Hematopoietic multipotent progenitor cell treated with erythropoietin and hydrocortisone succinate and interleukin-3 and kit ligand, for 8 days (in vitro differentiated cells): ENCODE measurements at places on chromosomes 5 and 9.

- no peak for DNase-seq
These were observed 29.6 kb downstream of the ANKDD1B start for GRCh38 chr5:75640826-75641225.

DNA sequence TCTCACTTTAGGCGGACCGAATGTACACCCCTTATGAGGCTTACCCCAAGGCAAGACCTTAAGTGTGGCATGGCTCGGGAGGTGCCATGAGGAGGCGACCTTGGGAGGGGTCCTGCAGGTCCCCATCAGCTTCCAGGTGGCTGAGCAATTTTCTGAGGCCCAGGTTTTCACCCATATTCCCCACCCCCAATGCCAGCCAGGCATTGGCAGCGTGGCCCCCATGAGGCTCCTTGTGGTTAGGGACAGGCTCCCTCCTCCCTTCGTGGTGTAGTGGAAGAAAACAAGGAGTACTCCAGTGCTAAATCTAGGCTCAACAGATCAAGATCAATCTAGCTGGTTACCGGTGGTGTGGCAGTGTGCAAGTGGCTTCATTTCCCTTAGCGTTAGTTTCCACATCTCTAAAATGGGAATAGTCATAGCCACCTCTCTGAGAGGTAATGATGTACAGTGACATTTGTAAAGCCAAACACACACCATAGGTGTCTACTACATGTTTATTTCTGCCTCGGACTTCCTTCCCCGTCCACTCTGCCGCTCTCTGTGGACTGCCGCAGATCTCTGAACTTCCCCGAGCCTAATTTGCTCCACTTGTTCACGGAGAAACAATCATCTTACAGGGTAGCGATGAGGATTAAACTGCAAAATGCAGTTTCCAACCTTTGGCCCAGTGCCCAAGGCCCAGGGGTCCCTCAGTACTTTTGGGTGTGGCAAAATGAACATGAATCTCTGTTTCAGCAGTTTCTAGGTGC, 8.4 kb downstream of the LHX2 start:
- no peak for DNase-seq

DNA sequence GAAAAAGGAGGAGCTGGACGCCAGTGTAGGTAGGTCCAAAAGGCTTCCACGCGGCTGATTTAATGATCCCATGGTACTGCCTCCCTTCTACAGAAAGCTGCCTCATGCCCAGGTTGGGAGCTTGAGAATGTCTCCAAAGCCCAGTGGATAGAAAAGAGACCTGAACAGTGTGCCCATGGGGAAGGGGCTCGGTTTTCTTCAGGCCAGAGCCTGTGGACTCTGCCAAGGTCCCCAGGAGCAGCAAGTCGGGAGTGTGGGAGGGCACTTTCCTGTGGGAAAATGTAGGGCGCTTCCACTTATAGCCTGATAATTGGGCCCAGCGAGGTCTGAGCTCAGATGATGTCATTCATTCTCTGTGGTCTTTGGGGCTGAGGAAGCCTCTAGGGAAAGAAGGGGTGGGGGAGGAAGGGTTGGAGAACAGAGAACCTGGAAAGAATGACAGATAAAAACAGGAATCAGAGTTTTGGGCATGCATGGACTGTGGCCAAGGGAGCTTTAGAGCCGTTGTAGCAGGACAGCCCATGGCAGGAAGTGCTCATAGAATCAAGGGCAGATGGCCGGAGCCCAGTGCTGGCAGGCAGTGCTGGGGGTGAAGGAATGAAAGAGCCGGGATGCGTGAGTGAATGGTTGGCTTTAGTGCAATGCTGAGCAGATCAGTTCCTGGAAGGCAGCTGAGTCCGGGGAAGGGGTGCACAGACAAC, 42.5 kb upstream of the SH3PXD2B start:
- DNase-seq: no peak

DNA sequence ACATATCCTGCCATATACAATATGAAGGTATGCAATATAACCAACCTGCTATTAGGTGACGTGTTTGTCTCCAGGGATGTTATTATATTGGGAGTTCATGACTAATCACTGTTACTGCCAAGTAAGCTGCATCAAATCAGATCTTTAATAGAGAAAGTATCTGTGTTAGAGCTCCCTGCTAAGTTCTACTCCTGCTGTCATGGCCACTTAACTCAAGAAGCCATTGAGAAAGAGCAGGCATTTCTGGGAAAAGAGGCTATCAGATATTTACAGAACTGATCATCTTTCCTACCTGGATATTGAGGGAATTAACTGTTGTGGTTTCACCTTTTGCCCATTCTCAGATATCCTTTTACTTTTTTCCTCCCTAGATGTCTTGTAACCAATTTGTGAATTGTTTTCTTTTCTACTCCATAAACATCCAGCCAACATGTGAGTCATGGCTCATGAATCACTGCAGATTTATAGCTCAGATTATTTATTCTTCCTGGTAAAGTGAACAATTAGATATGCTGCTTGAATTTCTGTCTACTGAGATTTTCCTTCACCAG, 634.8 kb upstream of the FAM174A start:
- DNase-seq: no peak

- peak; percentile 71 for DNase-seq
These were observed 42.4 kb downstream of the CWC27 start for GRCh38 chr5:64811050-64811640.

DNA sequence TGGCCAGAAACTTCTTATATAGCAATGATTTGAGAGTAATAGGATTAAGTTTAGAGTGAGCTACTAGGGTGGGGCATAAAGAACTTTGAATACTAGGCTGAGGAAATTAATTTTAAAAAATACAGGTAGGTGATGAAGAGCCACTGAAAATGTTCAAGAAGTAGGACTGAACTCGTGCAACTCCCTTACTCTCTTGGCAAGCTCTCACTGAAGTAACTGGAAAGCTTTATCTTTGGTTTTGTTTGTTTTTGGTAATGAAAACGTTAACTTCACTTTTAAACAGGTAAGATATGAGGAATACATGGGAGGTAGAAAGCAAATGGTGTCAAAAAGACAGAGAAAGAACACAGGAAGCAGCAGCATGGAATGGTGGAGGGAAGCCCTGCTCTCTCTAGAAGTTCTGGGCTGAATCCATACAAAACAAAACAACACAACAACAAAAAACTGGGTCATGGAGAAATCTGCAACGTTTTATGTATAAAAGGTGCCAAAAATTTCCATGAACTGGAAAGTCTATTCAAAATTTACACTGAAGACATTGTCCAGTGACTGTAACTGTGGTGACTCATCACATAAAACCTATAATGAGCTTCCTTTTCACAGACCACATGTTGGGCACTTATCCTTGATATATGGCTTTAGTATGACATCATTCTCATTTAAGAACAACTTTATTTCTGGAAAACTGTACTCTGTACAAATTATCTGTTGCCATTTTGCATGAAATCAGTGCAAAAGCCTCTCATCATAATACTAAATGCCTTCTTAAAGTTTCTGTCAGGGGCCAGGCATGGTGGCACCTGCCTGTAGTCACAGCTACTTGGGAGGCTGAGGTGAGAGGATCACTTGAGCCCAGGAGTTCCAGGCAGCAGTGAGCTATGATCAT, 91.2 kb upstream of the CHD1 start:
- DNase-seq: no peak

DNA sequence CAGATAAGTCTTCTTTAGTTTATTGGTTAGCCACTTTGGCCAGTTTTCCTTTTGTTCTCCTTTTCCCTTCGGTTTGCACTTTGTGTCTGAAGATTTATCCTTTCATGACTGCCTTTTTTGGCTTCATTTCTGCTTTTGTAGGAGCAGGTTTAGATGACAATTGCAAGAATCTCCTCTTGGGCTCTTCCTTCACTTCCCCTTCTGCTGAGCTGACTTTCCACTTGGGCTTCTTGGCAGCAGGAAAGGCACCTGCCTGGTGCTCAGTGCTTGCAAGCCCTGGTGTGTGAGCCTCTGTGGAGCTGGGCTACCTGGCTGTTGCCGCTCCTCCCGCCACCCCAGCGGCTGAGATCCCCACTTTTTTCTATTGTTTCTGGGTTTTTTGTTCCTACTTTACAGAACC, 7.3 kb downstream of the CCDC112 start:
- DNase-seq: no peak

GRCh38 chr9:76634356-76635054, 129.7 kb upstream of the PCA3 start:
- peak; percentile 72 for DNase-seq

DNA sequence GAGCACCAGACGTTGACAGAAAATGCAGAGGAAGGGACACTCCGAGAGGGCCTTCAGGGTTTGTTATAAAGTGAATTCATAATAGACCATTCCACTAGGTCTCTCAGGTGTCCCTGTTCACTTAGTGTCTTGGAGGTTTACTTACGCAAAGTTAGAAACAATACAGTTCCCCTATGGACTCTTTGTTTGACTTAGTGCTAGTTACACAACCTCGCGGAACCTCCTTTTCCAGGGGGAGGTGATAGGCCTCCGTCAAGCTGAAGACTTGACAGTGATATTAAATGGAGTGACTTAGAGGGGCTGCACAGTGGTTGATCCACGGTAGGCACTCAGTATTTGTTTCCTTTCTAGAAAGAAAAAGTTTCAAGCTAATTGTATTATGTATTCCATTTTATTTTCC, 1.3 kb downstream of the CCT5 start:
- no peak for DNase-seq

DNA sequence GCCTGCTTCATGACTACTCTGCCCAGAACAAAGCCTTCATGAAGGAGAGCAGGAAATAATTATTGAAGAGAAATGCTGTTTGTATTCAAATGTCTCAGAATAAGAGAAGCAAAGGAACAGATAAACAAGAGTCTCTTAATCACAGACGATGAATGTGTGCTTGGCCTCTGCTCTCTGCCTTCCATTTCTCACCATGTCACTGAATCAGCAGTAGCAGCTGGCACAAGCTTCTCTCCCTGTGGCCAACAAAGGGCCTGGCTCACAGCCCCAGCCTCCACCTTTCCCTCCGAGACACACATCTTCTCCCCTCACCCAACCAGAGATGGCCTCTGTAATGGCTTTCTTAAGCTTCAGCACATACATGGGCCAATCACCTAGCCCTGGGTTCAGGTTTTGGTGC, 128.1 kb upstream of the SLIT3 start:
- no peak for DNase-seq

- DNase-seq: peak; percentile 61
These were observed 190.6 kb downstream of the MPDZ start for GRCh38 chr9:13088720-13089427.

- no peak for DNase-seq
These were observed 832.1 kb upstream of the ZNF608 start for GRCh38 chr5:125578551-125578950.

- no peak for DNase-seq
These were observed 123.6 kb upstream of the CCDC112 start for GRCh38 chr5:115419846-115420585.

DNA sequence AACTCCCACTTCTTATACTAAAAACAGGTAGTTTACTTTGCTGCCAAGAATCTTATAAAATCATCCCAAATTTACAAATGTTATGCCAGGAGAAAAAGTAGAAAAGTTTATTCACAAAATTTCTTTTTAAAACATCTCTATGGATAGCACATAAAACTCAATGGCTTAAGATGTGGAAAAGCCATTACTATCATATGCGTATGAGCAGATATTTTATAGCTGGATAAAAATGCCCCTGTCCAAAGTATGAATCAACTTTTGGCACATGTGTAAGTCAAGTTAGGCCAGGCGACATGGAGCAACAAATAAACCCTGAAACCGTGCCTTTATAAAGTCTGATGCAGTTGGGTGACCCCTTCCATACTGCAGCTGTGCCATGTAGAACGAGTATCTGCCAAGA, 38.6 kb upstream of the FBP1 start:
- no peak for DNase-seq

GRCh38 chr9:72788966-72789735, 163.7 kb downstream of the ALDH1A1 start:
- no peak for DNase-seq

- no peak for DNase-seq
These were observed 25.4 kb downstream of the ADAMTS2 start for GRCh38 chr5:179319741-179320281.

DNA sequence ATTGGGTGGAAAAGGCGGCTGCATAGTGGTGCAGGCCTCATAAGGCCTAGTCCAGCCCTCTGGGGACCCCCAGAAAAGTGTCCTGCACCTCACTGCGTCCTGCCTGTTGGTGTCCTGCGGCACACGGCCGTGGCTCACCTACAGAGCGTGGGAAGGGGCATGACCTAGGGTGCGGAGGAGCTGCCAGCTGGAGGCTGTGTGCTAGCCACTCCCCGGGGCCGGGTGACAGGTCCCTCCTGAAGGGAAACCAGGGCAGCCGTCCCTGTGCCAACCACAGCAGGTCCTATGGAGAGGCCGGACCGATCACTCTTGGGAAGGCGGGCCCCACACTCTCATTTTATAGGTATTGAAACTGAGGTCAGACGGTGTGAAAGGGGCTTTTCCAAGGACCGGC, 150.7 kb downstream of the RXRA start:
- DNase-seq: no peak

DNA sequence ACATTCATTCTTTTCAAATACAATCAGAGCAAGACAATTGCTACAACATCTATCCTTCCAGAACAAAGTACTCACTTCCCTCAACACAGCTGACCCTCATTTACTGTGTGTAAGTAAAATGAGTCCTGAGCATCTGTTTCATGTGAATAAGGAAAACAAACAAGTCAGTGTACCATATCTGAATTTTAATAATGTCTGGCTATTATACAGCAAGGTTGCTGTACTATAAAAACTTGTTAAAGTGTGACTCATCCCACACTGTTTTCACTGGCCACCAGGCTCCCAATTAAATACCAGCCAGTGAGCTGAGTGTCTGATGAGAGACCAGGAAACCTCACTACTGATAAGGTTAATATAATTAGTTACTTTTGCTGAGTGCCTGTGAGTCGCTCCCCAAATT, 339.8 kb downstream of the AGTPBP1 start:
- DNase-seq: no peak

- DNase-seq: no peak
These were observed 49.6 kb downstream of the NIPAL4 start for GRCh38 chr5:157509587-157509986.
